MV-4-11 (cell line): ENCODE measurements at places on chromosomes 6 and 20.
A peak's percentile ranks its signal among the peaks of the same experiment; 100 is the strongest.

DNA sequence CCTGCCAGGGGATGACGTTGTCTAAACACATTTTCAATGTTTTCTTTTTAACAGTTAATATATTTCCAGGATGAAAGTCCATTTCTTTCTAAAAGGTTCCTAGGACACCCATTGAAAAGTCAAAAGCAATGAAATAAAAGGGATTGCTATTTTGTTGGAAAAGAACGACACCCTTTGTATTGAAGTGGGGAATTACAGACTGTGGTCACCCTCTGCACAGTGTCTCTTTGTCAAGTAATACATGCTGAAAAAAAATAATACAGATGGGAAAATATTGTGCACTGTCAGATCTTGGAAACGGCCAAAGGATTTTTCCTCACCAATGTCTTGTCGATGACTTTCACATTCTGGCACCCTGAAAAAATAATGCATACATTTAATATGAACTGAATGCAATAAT is 56.9 kb downstream of the HAO1 start:
- no peak for DNase-seq

GRCh38 chr6:148005806-148006205 is 336.8 kb upstream of the SASH1 start:
- DNase-seq: no peak

- no peak for DNase-seq
Measured at GRCh38 chr6:156402227-156402626, 375.0 kb upstream of the ARID1B start.

DNA sequence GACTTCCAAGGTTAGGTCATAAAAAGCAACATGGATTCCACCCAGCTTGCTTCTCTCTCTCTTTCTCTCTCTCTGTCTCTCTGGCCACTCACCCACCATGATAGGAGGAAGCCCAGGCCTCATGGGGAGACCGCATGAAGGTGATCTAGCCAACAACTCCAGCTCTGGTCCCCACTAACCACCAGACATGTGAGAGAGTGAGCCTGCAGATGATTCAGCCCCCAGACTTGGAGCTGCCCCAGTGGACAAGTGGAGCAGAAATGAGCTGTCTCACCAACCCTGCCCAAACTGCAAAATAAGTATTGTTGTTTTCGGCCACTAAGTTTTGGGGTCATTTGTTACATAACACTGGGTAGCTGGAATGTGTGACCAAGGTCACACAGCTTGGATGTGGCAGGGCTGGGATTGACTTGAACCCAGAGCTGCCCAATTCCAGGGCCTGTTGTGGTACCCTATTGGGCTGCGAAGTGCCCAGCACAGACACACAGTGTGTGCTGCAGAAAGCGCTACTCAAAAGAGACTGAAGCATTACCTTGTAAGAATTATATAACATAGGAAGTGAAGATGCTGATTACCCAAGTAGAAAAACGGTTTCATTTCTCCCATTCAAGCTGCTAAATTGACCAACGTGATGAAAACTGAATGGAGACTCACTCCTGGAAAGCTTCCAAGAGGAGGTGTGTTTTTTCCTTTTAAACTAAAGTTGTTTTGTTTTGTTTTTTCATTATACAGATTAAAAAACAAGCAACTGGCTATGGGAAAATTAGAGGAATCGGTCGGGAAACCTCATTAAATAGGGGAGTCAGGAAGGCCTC is 9.1 kb upstream of the TLDC2 start:
- DNase-seq: peak; percentile 89

DNA sequence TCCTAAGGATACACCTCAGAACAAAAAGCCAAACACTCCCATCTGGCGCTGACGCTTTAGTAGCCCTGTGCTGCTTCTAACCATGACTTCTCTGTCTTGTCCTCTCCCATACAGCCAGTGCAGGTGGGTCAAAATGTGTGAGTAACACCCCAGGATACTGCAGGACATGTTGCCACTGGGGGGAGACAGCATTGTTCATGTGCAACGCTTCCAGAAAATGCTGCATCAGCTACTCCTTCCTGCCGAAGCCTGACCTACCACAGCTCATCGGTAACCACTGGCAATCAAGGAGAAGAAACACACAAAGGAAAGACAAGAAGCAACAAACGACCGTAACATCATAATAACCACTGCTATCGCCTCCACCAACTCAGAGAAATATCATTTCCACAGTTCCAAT is 1.4 kb downstream of the DEFB132 start:
- no peak for DNase-seq
